ENCODE measurements at places on chromosomes 11 and 22. TPM values are rescaled to one million over a fixed set of nuclear protein-coding genes. Genes with fewer than 3 reads are reported as not detected.
A peak's percentile ranks its signal among the peaks of the same experiment; 100 is the strongest.

RNF141 gene
- total RNA-seq: 50.1 TPM

PRR5 gene
- 13.6 TPM for total RNA-seq

- no peak for DNase-seq
Observed at GRCh38 chr22:38073150-38074130, 10.5 kb downstream of the SLC16A8 start.

DNA sequence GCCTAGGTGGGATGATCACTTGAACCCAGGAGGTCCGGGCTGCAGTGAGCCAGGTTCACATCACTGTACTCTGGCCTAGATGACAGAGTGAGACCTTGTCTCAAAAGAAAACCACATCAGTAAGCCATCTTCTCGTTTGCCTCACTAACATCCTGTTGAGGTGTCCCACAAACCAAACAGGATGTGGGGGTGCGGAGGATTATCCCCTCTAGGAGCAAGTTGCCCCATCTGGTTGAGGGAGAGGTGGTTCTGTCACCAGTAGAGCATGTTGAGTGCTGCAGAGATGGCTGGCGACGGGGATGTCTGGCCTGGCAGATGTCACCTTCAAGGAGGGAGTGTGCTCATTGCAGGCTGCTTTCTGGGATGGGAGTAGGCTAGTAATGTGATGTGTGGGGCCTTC lies 72.4 kb downstream of the ZNRF3 start:
- no peak for DNase-seq

DNA sequence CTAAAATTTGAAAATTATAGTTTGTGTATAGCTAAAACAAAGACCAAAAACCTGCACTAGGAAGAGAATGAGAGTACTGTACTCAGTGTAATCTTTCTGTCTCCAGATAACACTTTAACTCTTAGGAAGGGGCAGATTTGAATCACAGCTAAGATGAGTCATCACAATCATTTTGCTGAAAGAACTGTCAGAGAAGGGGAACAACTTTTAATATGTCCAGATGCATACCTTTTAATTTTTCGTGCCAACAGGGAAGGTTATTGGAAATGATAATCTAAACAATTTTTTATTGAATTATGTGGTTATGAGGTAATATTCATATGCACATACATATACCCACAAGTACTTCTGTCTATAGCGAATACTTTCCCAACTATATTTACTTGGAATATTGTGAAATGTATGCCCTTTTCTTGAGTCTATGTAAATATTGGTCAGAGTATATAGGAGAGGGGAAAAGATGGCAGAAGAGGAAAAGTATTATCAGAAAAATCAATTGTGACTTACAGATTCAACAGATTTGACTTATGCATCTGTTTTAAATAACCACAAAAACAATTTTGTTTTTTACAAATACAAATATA lies 51.1 kb upstream of the MUC15 start:
- no peak for DNase-seq

FOLR1 gene
- 0.68 TPM for total RNA-seq

KCNK4 gene
- total RNA-seq: not detected

PTPRCAP gene
- 1.0 TPM for total RNA-seq

MYOD1 gene
- not detected for total RNA-seq

GRCh38 chr11:77087723-77088225 lies 14.9 kb upstream of the OMP start:
- no peak for DNase-seq

SMC1B gene
- total RNA-seq: not detected

- DNase-seq: no peak
Observed at GRCh38 chr11:68989936-68990606, 9.3 kb upstream of the MRGPRD start.

- DNase-seq: no peak
Observed at GRCh38 chr11:24511511-24511910, 14.7 kb downstream of the LUZP2 start.

IFITM1 gene
- total RNA-seq: 0.37 TPM

DNA sequence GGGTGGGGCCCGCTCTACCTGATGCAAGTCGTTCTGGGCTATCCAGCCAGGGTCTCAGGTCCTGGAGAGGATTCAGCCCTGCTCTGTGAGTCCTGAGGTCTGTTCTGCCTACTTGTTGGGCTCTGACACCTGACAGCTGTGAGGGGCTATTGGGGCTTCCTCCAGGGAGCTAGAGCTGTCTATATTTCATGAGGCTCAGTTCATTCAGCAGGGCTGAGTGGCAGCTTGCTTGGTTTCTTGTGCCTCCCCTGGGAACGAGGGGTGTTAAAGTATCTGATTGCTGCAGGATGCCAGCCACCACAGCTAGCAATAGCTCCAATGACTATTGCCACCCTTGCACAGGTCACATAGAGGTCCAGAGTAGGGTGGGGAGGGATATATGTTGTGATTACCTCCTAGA lies 26.7 kb downstream of the INSC start:
- no peak for DNase-seq

DNA sequence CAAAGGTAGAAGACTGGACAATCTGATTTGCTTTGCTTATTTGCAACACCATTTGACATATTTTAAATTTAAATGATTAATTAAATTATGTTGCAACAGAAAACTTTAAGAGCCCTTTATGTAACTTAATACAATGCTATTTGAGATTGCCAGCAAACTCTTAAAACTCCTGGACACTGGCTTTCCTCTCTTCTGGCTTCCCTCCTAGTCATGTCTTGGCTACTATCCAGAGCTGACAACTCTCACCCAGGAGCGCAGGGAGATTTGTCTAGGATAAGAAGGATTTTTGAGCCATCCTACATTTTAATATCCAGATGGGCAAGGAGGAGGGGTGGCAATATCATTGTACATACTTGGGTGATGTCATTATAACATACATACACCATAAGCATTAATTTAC lies 134.3 kb downstream of the ELP4 start:
- DNase-seq: peak; percentile 50

DNA sequence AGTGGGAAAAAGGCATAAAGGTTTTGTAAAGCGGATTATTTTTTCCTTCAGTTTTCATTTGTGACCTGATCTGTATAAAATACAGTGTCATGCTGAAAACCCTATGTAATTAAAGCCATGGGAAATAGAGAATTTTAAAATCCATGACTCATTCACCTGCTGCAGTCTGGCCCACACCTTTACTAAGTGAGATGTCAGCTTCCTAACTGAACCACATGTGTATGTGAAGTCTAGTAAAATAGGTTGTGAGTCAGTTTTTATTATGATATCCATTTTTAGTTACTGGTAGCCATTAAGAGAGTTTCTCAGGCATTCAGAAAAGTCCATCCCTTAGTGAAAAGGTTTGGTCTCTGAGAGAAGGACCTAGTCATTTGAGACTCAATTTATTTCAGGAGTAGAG lies 60.9 kb downstream of the TRIM44 start:
- no peak for DNase-seq

- DNase-seq: no peak
Observed at GRCh38 chr22:23836692-23837495, 1.9 kb downstream of the DERL3 start.

B4GALNT4 gene
- 5.6 TPM for total RNA-seq

CCDC81 gene
- 0.23 TPM for total RNA-seq

- peak; percentile 82 for DNase-seq
Observed at GRCh38 chr11:5624489-5625279, at the start of gene TRIM34. TSS of gene TRIM34 (plus strand) at chr11:5625001. CDS start at chr11:5632332, 7,331 bp downstream.

DNA sequence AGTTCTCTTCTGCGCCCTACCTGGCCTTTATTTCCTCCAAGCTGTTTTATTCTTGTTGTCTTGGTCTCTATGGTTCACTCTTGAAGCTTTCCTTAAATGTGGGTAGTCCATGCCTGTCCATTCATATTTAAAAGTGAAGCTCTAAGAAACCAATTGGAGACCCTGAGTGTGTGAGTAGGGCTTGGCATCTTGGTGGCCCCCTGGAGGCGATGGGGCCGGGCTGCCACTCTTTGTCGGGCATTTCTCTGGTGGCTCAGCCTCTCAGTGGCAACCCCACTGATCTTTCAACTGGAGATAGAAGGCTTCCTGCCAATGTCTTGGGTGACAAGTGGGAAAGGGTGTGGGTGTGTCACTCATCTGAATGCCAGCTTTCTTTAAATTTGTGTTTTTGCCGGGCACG lies 9.1 kb downstream of the TRPT1 start:
- no peak for DNase-seq

DNA sequence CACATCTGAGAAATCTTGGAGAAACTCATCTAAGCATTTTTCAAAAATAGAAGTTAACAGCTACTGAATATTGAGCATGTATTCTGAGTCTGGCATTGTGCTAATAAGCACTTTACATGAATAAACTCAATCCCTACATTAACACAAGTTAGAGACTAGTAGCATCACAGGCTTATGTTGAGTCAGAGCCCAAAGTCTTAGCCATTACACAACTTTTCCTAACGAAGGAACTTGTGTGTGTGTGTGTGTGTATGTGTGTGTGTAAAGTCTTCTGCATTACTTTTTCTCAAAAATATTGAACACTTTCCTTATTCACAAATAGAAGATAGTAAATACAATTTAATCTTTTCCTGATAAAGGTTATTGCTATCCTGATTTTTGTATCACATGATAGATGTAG lies 8.7 kb upstream of the CLPB start:
- DNase-seq: no peak

- no peak for DNase-seq
Observed at GRCh38 chr22:44381761-44382115, 69.0 kb upstream of the SHISAL1 start.

DNA sequence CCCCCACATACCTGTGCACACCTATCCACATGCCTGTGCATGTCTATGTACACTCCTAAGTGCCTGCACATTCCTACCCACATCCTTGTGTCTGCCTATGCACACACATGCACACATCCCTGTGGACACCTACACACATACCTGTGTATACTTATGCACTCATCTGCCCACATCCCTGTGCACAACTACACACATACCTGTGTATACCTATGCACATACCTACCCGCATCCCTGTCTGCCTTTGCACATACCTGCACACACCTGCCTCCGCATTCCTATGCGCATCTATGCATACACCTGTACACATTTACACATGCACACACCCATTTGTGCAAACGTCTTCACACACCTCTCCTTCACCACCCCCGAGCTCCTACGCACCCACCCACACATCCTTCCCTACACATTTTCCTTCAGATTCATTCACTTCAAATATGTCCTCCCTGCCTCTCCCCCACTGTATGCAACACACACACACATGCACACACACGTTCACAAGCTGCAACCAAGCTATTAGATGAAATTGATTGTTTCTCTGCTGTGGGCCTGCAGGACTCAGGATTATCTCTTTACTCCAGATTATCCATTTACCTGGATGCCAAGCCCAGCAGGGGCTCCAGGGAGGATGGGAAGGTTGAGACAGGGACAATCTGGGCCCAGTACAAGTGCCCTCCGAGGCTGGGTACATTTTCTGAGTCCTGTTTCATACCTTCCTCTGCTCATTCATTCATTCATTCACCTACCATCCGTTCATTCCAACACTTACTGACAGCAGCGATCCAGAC lies 53.2 kb downstream of the TSPAN18 start:
- no peak for DNase-seq

- DNase-seq: no peak
Observed at GRCh38 chr11:1820463-1821325, 14.1 kb upstream of the SYT8 start.

NEAT1 gene
- total RNA-seq: 189 TPM

- no peak for DNase-seq
Observed at GRCh38 chr11:92764128-92764527, 205.3 kb upstream of the MTNR1B start.

ESAM gene
- 84.4 TPM for total RNA-seq

OR52I1 gene
- not detected for total RNA-seq
